ENCODE measurements at places on chromosomes 3 and 15.

GRCh38 chr15:78083687-78084448 lies 6.4 kb upstream of the TBC1D2B start:
- DNase-seq = no peak

DNA sequence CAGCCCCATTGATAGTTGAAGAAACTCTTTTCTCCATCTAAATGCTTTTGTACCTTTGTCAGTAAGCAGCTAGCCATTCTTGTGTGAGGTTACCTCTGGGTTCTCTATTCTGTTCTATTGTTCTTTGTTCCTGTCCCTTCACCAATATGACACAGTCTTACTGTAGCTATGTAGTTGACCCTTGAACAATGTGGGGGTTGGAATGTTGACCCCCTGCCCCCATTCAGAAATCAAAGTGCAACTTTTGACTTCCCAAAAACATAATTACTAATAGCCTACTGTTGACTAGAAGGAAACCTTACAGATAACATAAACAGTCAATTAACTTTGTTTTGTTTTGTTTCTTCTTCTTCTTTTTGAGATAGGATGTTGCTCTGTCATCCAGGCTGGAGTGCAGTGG lies 18.7 kb downstream of the KLHL18 start:
- no peak for DNase-seq

GRCh38 chr15:39142500-39142899 lies 438.4 kb upstream of the THBS1 start:
- DNase-seq = no peak

DNA sequence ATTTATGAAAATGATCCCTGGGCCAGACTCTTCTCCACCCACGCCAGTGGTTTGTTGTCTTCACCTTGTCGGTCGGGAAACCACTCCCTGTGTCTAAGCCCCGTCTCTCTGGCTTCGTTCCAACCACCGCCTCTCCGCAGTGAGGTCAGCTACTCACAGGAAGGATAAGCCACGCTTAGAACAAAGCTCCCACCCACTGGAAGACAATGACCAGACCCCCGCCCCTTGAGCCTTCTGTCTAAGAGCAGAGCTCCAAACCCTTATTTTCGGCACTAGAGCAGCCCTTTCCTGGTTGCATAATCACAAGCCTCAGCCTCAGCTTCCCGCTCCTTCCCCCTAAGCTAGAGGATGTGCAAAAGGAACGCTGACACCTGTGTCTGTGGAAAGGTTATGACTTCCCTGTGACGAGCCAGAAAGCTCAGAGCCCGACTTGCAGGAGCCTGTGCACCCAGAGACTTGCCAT lies 114.9 kb upstream of the MEF2A start:
- DNase-seq = no peak

GRCh38 chr3:35908366-35909232 lies 269.3 kb downstream of the ARPP21 start:
- no peak for DNase-seq

DNA sequence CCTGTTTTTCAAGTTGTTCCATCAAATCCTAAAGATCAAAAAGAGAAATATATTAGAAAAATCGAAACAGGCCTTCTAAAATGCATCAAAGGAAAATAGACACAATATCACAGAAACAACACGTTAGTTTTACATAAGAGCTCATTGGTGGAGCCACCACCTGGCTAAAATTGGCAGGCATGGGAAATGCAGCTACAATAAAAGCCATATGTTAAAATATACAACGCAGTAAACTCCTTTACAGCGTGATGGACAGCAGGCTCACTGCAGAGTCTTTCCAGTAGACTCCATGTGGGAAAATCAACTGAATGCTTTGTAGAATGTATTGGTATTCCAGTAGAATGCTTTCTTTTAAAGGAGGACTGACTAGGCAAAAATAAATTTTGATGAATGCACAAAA lies 40.9 kb upstream of the MYO5C start:
- DNase-seq = no peak

DNA sequence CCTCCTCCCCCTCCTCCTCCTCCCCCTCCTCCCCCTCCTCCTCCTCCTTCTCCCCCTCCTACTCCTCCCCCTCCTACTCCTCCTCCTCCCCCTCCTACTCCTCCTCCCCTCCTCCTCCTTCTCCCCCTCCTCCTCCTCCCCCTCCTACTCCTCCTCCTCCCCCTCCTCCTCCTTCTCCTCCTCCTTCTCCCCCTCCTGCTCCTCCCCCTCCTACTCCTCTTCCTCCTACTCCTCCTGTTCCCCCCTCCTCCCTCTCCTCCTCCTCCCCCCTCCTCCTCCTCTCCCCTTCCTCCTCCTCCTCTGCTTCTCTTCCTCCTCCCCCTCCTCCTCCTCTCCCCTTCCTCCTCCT lies 17.1 kb upstream of the EPHB3 start:
- DNase-seq = no peak

DNA sequence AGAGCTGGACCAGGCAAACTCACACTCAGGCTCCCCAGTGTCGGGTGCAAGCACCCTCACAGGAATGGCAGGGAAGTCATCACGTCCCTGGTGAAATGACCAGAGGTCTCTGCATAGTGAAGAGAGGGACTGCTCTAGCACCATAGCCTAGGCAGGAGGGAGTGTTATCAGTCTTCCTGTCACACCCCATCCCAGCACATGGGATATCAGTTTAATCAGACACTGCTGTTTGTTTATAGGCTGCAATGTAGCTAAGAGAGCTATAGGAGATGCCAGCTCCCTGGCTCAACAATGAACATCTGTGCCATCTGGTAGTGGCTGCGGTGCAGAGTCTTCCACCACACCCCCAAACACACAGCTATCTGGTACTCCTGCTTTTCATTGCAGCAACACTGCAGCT lies 776.6 kb downstream of the ZNF385D start:
- DNase-seq = no peak

DNA sequence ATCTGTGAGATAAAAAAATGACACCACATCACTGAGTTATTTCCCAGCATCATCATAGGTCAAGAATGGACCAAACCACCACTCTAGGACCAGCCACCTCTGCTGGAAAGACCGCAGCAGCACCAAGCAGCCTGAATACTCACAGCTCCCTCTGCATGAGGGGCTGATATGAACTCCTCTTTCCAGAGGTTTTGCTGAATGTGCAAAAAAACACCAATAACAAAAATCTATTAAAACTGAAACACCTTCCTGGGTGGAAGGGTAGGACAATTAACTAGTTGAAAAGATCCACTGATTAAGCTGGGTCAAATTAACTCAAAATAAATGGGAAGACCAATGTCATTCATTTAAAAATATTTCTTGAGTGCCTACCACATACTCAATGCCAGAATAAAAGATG lies 28.9 kb upstream of the KCNMB3 start:
- no peak for DNase-seq

DNA sequence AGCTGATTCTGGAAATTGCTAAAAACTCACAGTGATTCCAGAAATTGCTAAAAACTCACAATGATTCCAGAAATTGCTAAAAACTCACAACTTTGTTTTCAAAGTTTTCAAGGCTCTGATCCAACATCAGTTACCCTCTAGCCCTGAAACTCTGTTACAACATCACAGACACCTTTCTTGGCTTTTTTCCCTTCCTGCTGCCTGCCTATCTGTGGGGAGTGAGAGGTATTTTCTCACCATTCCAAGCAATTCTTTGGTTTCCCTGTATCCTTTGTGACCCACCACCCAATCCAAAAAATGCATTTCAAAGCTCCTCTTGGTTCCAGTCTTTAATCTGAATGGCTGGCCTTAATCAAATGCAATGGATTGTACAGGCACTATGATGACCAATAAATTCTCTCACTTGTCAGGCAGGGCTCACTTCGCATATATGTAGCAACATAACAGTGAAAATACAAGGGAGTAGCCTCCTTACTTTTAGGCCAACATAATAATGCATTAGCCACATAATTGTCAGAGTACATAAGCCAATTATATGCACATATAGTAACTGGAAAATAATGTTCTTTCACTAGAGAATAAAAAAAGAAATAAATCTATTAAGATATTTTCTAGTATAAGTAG lies 1139.0 kb downstream of the ROBO2 start:
- no peak for DNase-seq

GRCh38 chr15:61017627-61018026 lies 211.5 kb downstream of the RORA start:
- no peak for DNase-seq

GRCh38 chr3:50572158-50572557 lies 2.8 kb downstream of the HEMK1 start:
- peak; percentile 55 for DNase-seq

- DNase-seq = no peak
Measured at GRCh38 chr3:17194116-17194515, 309.4 kb downstream of the PLCL2 start.
